ENCODE measurements at places on chromosomes 3 and 15.

DNA sequence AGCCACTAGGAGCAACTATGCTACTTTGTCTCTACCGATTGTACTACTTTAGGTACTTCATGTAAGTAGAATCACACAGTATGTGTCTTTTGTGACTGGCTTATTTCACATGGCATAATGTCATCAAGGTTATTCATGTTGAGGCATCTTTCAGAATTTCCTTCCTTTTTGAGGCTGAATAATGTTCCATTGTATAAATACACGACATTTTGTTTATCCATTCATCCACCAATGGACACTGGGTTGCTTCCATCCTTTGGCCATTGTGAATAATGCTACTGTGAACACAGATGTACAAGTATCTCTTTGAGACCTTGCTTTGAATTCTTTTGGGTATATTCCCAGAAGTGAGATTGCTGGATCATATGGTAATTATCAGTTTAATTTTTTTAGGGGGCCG is 29.2 kb downstream of the MYO5A start:
- DNase-seq: no peak

DNA sequence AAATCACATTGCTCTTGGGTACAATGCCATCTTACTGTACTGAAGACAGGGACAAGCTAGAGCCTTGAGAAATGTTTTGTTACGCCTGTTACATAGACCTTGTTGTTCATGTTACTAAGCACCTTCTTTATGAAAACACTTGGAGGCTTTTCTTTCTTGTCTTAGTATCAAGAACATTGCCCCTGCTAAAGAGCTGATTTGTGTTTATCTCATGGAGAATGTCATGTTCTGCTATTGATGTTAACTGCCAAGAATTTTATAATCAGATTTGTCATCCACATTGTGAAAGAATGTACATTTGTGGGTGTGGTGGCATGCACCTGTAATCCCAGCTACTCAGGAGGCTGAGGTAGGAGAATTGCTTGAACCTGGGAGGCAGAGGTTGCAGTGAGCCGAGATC is 431.3 kb upstream of the MDFIC2 start:
- no peak for DNase-seq

DNA sequence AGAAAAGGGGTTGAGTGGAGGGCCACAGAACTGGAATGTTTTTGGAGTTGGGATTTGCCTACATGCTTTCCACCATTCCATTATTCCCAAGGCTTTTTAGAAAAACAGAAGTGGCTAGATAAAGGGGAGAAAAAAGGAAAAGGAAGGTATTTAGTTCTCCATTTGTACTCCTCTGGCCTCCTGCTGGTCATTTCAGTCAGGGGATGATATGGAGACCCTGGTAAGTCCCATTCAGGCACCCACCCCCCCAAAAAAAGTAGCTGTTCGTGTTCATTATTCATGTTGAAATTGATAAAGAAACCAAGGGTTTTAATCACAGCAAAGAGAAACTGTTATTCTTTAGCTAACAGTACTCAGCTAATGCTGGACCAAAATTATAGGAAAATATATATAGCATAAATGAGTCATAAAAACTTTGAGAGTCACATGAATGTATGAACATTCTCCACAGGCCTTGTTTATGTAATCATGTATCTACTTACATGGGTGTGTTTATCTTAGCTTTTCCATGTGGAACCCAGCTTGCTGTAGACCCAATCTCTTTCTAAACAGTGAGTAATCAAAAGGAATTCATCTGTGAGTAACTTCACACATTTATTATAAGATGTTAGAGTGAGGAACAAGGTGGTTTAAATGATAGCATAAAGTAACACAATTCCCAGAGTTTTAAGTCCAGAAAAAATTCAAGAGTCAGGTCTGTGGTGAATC is 167.2 kb downstream of the KCNMB2 start:
- no peak for DNase-seq

GRCh38 chr3:60243456-60243855 is 1007.8 kb downstream of the FHIT start:
- no peak for DNase-seq

DNA sequence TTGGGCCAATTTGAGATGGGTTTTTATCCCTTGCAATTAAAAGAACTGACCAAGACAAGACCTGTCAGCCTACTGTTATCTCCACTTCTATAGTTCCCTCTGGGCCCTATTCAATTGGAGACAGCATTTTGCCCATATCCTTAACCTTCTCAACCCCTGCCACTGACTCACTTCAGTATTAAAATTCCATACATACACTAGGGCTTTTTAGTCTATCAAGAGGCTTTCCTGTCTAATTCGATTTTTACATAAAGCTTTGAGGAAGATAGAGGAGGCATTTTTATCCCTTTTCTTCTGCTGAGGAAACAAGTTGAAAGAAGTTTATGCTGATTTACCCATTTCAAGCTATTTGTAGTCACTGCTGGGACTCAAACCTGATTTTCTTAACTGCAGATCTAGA is 51.1 kb downstream of the GTF2E1 start:
- no peak for DNase-seq

DNA sequence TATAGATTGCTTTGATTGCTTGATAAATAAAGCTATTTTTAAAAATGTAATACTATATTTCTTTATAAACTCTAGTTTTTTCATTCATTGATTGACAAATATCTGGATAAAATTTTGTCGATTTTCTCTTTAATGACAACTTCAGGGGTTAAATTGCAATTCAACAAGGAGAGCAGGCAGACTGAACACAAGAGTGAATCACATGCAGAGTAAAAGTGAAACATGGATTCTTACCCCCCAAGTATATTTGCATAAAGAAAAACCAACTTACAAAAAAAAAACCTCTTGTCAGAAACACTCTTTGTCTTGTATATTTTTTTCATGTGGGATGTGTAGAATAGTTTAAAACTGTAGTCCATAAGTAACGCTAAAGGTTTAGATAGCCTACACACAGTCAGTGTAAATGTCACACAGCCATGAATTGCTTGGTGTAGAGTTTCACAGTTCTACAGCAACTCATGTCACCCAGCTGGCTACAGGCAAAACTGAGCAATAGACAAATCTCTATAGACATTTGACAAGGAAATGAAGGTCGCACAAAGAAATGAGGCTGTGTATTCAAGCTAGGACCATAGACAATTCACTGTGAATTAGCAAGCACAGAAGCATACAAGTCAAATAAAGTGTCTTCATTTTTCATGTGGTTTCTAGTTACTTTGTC is 141.6 kb downstream of the THRB start:
- no peak for DNase-seq

DNA sequence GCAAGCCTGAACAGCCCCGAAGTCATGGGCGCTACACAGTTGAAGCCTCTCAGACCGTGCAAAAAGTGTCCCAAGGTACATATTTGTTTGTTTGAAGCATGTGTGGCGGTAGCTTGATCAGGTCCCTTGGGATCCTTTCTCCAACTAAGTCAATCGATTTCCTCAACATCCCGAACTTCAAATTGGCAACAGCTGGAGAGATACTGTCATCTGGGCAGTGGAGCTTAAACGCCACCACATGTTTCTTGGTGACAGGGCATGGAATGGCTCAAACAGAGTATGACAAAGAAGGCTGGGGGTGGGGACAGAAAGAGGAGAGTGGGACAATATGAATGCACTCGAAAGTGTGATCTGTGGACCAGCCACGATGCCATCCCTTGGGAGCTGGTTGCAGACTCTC is 84.9 kb upstream of the PSMD6 start:
- DNase-seq: no peak

GRCh38 chr3:9862391-9863057 is 17.5 kb downstream of the CIDEC start:
- no peak for DNase-seq

- DNase-seq: no peak
Measured at GRCh38 chr15:89870006-89870405, 23.8 kb downstream of the AP3S2 start.

- DNase-seq: no peak
Measured at GRCh38 chr3:103906808-103907207, 1459.9 kb upstream of the ALCAM start.

DNA sequence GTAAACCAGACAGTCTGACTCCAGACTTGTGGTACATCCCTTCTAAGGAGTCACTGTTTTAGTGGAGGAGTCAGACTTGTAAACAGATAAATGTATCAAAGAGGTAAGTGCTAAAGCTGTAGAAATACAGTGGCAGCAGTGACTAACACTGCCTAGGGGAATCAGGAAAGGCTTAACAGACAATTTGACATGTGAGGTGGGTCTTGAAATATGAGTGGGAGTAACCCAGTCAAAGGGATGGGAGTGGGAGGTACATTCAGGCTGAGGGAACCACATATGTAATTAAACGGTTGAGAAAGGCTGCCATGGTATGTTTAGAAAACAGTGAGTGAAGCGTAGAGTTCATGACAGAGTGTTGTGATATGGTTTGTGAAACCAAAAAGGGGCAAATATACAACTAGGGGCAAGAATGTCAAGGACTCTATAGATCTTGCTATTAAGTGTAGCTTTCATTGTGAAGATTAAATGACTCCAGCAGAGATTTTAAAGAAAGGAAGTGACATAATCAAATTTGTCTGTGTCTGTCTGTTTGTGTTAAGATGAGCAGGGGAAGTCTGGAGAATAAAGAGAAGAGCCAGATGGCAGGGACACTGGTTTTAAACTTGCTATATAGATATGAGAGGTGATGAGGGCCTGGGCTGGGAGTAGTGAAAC is 11.2 kb upstream of the ALCAM start:
- DNase-seq: no peak

GRCh38 chr3:64058566-64058965 is 35.3 kb upstream of the PSMD6 start:
- DNase-seq: no peak

GRCh38 chr15:56082263-56082761 is 88.9 kb upstream of the NEDD4 start:
- DNase-seq: no peak

DNA sequence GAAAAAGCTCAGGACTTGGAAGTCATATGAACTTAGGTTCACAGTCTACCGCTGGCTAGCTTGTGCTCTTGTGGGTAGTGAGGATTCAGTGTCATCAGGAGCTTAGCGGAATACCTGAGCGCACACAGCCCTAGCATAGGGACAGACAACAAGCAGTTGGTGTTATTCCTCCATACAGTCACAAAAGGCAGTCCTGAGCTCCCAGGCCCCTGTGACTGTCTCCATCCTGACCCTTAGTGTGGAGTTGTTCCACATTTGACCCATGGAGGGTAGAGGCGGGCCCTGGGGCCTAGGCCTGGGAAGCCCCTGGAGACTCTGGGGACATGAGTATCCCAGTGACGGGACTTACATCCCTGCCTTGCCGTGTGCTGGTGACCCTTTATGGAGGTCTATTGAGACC is 131.5 kb upstream of the PLXNA1 start:
- DNase-seq: no peak

DNA sequence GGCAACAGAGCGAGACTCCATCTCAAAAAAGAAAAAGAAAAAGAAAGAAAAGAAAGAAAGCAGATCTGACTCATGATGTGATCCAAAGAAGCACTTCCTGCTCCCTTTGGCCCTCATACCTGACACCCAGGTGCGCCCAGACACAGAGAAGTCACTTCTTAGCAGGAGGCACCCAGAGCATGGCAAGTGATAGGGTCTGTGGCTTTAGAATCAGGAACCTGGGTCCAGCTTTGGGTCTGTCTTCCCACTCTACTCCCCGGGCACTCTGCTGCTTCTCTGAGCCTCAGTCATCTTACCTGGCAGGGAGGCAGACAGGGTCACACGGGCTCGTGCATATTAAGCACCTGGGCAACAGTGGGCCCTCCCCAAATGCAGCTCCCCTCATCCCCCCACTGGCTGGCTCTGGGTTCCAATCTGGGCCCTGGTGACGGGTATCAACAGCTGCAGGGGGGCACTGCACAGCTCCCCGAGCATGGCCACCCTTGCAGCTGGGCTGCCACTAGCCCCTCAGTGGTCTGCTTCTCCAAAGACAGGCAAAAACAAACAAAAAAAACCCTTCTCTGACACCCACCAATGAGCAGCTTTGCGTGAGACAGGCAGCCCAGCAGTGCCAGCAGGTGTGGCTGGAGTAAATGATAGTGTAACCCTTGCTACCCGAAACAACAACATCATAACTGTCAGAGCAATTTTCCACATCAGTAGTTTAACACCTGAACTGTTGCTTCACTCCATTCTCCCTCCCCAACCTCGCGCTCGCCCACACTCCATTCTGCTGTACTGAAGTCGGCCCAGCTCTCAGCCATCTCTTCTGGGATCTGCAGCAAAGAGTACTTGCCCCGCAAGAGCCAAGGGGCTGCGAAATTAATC is 99.8 kb downstream of the MEGF11 start:
- no peak for DNase-seq

DNA sequence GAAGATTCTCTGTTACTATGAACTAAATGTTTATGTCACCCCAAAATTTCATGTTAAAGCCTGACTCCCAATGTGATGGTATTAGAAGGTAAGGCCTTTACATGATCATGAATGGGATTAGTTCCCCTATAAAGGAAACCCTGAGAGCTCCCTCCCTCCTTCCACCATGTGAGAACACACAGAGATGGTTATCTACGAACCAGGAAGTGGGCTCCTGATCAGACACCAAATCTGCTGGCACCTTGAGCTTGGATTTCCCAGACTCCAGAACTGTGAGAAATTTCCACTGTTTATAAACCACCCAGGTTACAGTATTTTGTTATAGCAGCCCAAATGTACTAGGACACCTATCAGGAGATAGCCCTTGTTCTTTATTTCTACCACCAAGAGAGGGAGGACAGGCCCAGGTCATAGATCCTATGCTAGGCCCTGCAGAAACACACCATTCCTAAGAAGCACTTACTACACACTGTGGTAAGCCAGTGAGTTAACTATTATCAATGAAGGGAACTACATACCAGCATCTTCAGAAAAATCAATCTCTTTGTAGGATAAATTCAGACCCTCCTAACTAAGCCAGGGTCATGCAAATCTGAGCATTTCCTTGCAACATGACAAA is 59.0 kb downstream of the PRKAR2A start:
- no peak for DNase-seq

GRCh38 chr3:43870844-43871626 is 180.3 kb downstream of the ABHD5 start:
- no peak for DNase-seq

GRCh38 chr15:85129881-85130280 is 148.2 kb downstream of the PDE8A start:
- no peak for DNase-seq

DNA sequence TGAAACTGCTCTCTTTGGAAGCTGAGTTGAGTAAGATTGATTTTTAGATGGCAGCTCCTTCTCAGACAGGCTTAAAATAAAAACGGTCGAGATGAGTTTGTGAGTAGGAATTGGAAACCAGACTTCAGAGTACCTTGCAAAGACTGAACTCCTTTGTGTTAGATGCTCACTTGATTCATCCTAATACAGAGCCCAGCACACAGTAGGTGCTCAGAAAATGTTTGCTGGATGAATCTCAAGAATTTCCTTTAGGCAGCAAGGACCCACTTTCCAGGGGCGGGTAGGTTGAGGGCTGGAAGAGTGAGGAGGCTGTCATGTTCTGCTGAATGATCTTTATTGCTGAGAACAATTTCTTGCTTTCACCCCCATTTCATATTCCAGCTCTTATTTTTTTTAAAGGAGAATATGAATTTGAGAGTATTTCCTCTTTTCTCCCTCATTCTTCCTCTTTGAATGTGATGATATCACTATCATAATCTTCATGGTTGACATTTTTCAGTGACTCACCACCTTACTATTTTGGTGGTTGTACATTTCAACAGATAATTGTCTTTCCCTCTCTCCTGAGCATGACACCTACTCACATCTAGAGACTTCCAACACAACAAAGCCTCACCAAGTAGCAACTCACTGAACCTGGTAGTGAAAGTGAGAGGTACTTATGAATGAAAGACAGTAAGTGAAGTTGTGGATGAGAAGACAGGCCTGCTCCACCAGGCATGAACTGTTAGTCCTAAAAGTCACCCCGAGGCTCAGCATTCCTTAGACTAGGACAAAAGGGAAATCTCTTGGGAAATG is 113.3 kb downstream of the PDCD6IP start:
- DNase-seq: no peak
